Posterior vena cava (tissue), 2 donors: ENCODE measurements at places on chromosomes 4 and X. TPM values are rescaled to one million over a fixed set of nuclear protein-coding genes. Genes with fewer than 3 reads are reported as not detected.

GRCh38 chr4:137266511-137266910, 265.8 kb downstream of the PCDH18 start:
- no peak for DNase-seq

GRCh38 chr4:41103657-41104056, 110.7 kb downstream of the APBB2 start:
- no peak for DNase-seq

DNA sequence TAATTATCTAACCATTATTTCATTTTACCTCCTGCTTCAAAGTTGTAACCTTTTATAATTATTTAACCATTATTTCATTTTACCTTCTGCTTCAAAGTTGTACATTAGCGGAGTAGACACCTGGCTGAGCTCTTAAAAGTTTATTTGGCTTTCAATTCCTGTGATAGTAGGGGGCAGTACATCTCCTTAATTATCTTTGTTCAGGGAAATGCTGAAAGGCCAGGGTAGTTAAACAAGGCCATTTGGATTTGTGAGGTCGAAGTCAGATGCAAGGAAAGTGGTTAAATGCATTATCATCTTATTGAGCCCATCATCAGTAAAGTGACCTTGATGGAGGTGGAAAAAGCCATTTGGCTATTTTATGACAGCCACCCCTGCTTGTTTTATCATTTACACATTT, 210.6 kb downstream of the TENM3 start:
- no peak for DNase-seq

The CISD2 gene
- 15.3 TPM for total RNA-seq

GRCh38 chr4:174005422-174005821, 278.0 kb downstream of the FBXO8 start:
- no peak for DNase-seq

GRCh38 chr4:182142176-182143085, 100.8 kb upstream of the TENM3 start:
- peak; percentile 76 for DNase-seq

DNA sequence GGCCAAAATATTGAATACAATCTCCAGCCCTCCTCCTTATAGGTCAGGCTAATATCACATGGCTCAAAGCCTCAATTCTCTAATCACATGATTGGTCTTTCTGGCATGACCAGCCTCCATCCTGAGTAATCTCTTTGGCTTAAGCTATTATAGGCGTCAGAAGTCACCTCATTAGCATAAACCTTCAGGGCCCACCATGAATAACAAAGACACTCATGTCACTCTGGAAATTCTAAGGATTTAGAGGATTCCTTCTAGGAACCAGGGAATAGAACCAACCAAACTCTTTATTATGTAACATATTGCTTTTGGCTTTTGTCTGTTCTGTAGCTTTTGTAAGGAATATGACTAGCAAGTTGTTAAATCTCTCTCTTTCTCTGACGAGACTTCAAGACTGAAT, 109.2 kb upstream of the IGFBP7 start:
- DNase-seq: no peak

The PRDM5 gene
- 16.3 TPM for total RNA-seq

The DCLK2 gene
- total RNA-seq: 11.1 TPM

- DNase-seq: no peak
These were observed 76.7 kb downstream of the WWC2 start for GRCh38 chr4:183175631-183176232.

The DCHS2 gene
- 0.28 TPM for total RNA-seq

DNA sequence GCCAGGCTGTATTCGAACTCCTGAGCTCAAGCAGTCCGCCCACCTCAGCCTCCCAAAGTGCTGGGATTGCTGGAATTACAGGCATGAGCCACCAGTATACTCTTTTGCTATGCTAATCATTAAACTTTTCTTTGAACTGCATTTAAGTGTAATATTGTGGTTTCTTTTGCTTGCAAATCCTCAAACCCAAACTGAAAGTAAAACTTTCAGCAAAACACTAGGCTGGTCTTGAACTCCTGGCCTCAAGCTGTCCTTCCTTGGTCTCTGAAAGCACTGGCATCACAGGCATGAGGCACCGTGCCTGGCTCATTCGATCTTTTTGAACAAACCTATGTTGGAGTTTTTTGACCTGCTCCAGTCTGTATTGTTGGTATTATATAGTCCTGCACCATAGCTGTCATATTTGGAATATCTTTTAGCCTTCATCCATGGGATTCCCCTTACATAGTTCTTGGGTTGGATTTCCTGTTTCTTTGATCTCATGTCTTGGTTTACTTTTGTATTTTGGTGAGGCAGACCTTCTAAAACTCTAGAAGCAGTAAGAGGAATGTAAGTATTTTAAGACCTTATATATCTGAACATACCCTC, 34.1 kb downstream of the MOB1B start:
- DNase-seq: no peak

- DNase-seq: no peak
These were observed 25.7 kb downstream of the EREG start for GRCh38 chr4:74390677-74391076.

DNA sequence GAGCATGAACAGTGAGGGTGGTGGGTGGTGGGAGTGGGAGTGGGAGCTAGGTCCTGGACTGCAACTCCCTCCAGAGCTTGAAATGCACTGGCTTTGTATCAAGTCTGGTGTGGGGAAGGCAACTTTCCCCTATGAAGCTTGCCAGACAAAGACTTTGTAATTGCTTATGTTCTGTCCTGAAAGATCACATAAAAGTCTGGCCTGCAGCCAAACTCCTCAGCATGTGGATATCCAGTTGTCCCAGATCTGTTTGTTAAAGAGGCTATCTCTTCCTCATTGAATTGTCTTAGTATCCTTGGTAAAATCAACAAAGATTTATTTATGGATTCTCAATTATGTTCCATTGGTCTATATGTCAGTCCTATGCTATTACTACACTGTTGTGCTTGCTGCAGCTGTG, 607.9 kb downstream of the GLUD2 start:
- DNase-seq: no peak

- no peak for DNase-seq
These were observed 868.0 kb downstream of the RPA4 start for GRCh38 chrX:97751735-97752134.

The DAPP1 gene
- 1.7 TPM for total RNA-seq

The PRKG2 gene
- 0.86 TPM for total RNA-seq

DNA sequence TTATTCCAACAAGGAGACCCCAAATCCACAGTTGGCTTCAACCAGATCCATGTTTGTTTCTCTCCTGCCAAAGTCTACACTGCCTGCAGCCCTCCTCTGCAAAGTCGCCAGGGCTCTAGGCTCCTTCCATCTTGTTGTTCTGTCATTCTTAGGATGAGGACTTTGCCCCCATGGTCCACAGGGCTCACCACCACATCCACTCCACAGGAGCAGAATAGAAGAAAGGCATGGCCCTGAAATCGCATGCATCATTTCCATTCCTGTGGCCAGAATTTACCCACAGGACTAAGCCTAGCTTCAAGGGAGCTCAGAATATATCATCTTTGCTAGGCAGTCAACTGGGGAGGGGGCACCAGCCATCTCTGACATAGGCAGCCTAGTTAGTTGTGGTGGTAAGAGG, 254.7 kb downstream of the FBXW7 start:
- DNase-seq: peak; percentile 64

The TKTL2 gene
- 0.14 TPM for total RNA-seq

DNA sequence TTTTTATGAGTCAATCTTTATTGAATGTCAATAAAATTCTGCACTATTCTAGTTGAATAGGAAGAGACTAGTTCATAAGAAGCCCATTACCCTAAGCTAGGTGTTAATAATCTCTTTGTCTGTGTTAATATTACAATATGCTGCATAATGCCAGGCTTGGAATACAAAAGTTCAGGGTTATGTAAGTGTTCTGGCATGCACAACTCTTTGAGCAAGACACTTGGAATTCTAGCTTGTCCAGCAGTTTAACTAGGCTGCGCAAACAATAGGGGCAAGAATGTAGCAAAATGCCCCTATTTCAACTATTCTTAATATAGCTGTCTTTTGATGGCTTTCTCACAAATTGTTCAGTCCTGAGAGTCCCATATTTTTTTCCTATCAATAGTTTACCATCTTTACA, 31.3 kb upstream of the ETNPPL start:
- no peak for DNase-seq

DNA sequence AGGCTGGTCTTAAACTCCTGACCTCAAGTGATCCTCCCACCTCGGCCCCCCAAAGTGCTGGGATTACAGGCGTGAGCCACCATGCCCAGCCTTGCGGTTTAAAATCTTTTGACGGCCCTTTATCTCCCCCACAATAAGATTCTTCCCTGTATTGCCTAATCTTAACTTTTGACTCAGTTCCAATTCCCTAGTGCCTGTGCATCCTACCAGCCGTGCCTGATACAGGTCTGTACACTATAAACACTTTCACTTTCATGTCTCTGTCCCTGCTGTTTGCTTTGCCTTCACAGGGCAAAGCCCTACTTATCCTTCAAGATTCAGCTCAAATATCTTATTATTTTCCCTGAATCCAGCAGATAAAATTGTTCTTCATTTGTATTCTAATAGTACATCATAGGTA, 74.6 kb downstream of the WDR44 start:
- DNase-seq: no peak

DNA sequence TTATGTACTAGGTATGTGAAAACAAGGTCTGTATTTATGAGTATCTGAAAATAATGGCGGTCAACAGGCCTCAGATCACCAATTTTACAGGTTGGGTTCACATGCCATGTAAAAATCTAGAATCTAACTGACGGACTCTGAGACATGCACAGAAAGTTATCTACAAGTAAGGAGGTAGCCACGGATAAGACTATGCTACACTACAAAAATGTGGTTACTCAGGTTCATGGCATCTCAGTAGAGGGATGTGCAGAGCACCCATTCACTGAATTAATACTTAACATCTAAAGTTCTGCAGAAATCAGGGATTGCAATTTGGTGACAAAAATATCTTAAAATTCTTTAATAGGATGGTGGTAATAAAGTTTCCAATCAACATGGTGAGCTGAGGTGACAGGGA, 155.9 kb downstream of the APBB2 start:
- DNase-seq: no peak

GRCh38 chr4:95516528-95517017, 32.2 kb downstream of the UNC5C start:
- no peak for DNase-seq

DNA sequence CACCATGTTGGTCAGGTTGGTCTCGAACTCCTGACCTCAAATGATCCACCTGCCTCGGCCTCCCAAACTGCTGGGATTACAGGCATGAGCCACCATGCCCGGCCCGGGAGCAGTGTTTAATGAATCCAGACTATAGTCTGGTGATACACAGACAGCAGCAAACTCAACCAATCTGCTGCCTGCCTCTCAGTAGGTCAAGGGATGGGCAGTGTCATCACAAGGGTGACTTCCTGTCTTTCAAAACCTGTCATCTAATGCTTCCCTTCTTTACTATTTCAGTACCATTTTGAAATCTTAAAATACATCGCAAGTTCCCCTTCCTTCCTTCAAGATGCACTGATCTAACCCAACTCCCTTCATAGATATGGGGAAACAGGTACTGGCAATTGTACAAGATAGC, 8.4 kb downstream of the RPL39 start:
- DNase-seq: no peak

GRCh38 chrX:72054779-72055489, 76.8 kb downstream of the RTL5 start:
- no peak for DNase-seq

- DNase-seq: no peak
These were observed 201.5 kb upstream of the JADE1 start for GRCh38 chr4:128608006-128608405.

The ARX gene
- not detected for total RNA-seq

DNA sequence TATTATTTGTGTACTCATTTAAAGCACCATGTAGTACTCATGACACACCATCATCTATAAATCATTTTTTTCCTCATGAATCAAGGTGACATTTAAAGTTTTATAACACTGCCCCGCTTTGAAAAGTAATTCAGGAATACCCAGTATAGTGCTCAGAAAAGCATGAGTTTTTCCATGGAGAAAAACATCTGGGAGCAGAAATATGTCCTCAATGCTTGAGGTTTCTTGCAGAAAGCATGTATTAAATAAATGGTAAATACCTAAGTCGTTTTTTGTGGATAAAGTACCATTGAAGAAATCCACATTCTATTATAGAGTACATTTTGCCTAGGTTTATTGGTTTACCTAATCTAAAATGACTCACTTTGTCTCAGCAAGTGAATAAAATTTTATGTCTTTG, 66.2 kb downstream of the UBA6 start:
- DNase-seq: no peak

DNA sequence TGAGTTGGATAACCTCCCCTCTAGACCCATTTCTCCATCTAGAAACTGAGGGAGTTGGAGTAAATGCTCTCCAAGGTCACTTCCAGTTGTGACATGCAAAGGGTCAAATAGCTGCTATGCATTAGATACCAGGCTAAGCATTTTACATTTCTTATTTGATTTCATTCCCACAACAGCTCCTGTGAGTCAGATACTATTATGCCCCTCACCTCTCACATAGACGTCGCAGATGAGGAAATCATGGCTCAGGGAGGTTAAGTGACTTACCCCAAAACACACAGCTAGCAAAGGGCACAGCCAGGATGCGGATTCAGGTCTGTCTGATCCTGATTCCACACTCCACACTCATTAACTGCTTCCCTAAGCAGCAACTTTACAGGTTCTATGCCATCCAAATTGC, 57.7 kb downstream of the PRPS1 start:
- DNase-seq: no peak

The SCFD2 gene
- total RNA-seq: 17.5 TPM

DNA sequence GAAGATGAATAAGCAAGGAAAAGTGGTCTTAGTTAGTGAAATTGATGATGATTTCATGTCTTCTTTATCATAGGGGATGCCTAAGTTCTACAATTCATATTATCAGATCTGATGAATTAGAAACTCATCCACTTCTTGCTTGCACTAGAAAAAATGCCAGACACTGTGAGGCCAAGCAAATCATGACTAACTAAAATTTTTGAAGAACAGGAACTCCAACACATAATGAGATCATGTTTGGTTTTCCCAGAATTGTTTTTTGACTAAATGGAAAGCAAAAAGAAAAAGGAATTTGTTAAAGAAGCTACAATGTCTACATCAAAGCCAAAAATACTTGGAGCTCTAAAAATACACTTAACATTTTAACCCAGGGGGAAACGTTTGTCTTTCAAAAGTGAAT, 120.4 kb downstream of the ARSF start:
- DNase-seq: no peak

DNA sequence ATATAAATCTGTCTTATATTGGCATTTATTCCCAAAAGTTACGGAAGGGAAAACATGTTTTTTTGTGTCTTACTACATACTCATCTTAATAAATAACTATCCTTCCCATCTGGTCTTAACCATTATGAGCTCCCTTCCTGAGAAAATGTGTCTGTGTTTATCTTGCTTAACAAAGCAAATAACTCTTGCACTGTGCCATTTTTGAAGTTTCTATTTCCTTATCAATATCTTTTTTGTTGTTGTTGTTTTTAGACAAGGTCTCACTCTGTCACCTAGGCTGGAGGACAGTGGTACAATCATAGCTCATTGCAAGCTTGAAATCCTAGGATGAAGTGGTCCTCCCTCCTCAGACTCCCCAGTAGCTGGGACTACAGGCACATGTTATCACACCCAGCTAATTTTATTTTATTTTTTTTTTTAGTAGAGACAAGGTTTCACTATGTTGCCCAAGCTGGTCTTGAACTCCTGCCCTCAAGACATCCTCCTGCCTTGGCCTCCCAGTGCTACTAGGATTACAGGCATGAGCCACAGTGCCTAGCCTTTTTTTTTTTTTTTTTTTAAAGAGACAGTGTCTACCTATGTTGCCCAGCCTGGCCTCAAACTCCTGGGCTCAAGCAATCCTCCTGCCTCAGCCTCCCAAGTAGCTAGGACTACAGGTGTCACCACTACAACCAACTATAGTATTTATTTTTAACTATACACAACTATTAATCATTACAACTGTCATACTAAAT, 36.9 kb downstream of the CNOT6L start:
- DNase-seq: no peak

- no peak for DNase-seq
These were observed 9.4 kb upstream of the AP1S2 start for GRCh38 chrX:15864023-15864422.

The PWWP3B gene
- total RNA-seq: 0.93 TPM
